ENCODE measurements at places on chromosomes 12 and 14.

GRCh38 chr12:122081083-122081696 is 2.6 kb downstream of the MLXIP start:
- DNase-seq, result no peak

- no peak for DNase-seq
These were observed 152.1 kb downstream of the GLT1D1 start for GRCh38 chr12:129005416-129005815.

- DNase-seq, result no peak
These were observed 80.8 kb downstream of the SLC35F4 start for GRCh38 chr14:57785058-57785457.

GRCh38 chr12:131194166-131194565 is 240.5 kb downstream of the ADGRD1 start:
- DNase-seq, result no peak

GRCh38 chr12:15225136-15225862 is 4.1 kb upstream of the RERG start:
- no peak for DNase-seq

- no peak for DNase-seq
These were observed 17.2 kb downstream of the CLEC2B start for GRCh38 chr12:9851927-9852326.

DNA sequence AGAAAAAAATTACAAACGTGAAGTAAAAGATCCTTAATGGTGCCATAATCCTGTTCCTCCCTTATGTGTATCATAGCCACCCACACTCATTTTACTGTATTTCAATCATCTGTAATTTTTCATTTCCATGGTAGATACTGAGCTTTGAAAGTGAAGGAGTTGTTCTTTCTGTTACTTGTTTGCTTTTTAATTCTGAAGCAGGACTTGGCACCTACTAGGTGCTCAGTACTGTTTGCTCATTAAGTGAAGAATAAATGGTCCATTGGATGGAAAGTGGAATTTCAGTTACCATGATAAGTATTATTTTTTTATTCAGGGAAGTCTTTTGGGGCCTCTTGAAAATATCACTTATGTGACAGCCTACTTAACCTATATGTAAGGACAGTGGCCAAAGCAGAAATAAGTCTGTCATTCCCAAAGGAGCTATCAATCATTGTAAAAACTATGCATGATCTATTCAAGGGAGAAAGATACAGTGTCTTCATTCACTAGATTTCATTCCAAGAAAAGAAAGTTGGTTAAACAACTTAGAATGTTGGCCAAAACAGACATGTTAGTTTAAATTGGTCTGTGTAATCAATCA is 1244.4 kb upstream of the SEL1L start:
- DNase-seq, result no peak

GRCh38 chr12:79402606-79403005 is 288.2 kb downstream of the PAWR start:
- no peak for DNase-seq

GRCh38 chr14:96130391-96130790 is 74.2 kb upstream of the BDKRB2 start:
- DNase-seq, result no peak

- DNase-seq, result no peak
These were observed 120.4 kb upstream of the TMCC3 start for GRCh38 chr12:94770791-94771190.

DNA sequence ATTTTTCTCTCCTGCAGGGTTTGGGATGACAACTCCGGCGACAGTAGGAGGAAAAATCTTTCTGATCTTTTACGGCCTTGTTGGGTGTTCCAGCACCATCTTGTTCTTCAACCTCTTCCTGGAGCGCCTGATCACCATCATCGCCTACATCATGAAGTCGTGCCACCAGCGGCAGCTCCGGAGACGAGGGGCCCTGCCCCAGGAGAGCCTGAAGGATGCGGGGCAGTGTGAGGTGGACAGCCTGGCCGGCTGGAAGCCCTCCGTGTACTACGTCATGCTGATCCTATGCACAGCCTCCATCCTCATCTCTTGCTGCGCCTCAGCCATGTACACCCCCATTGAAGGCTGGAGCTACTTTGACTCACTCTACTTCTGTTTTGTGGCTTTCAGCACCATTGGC is 72.3 kb upstream of the PSMC1 start:
- DNase-seq, result no peak

DNA sequence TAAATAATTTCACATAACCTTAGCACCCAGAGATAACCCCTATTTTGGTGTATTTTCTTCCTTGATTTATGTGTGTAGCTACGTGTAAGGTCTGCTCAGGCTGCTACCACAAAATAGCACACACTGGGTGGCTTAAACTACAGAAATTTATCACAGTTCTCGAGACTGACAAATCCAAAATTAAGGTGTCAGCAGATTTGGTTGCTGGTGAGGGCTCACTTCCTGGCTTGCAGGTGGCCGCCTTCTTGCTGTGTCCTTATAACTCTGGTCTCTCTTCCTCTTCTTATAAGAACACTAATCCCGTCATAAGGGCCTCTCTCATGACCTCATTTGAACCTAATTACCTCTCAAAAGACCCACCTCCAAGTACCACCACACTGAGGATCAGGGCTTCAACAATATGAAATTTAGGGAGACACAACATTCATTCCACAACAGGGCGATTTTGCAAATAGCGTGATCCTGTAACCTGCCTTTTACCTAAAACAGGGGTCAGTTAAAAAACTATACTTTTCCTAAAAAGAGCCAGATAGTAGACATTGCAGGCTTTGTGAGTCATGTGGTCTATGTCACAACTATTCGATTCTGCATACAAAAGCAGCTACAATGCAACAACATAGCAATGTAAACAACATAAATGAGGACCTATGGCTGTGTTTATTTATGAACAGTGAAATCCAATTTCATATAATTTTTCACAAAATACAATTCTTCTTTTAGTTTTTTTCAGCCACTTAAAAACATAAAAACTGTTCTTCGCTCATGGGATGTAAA is 371.7 kb downstream of the DPF3 start:
- no peak for DNase-seq

GRCh38 chr12:45986641-45987339 is 3.6 kb downstream of the SCAF11 start:
- no peak for DNase-seq

- no peak for DNase-seq
These were observed 18.0 kb upstream of the C2CD5 start for GRCh38 chr12:22562036-22563028.

DNA sequence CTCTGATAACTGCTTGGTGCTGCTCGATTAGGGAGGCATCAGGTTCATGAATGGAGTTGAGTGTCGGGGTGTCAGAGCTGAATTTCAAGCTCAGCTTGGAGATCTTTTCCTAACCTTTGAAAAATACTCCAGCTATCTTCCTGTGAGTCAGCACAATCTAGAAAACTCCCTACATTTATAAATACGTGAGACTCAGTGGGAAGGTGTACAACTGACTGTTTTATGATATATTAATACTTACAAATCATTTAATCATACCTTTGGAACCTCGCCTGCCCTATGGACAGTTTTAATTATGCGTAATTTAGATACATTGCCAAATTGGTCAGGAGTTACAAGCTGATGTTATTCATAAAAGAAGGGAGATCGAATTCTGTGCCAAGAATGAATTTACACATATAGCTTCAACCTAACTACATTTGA is 961 bp downstream of the CMAS start:
- no peak for DNase-seq

DNA sequence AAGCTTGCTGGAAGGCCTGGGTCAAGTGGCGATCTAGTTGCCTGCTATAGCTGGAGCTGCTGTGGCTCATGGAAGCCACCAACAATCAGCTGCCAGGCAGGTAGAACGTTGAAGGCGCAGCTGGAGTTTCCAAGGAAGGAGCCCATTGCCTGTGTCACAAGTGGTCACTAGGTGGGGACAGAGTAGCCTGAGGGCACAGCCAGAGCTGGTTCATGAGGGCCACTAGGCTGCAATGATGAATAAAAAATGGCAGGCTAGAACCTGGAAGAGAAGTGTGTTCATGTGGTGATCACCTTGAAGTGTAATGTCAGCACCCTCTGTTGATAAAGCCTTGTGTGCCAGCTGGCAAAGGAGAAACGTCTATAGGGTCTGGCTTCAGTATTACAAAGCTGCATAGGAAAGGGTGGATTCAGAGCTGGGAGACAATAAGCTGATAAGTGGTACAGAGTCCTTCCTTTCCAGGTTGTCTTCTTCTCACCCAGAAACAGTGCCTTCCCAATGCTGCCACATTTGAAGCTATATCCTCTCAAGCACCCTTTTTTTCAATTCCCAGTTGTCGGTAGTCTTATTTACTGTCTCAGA is 165.8 kb downstream of the EMP1 start:
- no peak for DNase-seq

DNA sequence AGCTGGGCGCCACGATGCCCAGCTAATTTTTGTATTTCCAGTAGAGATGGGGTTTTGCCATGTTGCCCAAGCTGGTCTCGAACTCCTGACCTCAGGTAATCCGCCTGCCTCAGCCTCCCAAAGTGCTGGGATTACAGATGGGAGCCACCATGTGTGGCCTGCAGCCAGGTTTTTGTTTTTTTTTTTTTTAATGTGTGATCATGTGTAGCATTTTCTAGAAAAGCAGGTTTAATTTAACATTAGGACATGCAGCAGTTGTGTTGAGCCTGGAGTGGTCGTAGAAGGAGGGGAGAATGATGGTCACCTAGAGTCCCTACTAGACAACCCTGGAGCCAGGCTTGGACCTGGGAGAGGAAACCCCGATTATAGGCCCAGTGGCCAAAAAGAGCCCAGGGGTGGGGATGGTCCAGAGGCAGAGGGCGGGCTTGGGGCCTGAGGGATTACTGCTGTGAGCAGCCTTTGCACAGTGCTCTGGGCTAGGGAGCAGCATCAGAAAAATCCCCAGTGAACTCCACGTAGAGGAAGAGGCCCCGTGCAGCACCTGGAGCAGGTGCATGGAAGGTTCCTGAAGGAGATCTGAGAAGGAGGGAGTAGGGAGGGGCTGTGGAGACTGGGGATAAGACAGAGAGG is 13.6 kb downstream of the DLK1 start:
- no peak for DNase-seq

DNA sequence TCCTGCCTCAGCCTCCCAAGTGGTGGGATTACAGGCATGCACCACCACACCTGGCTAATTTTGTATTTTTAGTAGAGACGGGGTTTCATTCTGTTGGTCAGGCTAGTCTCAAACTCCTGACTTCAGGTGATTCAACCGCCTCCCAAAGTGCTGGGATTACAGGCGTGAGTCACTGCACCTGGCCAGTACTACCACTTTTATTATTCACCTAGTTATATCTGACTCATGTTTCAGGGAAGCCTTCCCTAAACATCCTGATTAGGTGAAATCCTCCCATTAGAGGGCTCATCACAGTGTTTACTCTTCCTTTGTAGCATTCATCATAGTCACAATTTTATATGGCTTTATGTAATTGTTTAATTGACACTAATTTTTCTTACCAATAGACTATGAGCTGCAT is 295.3 kb upstream of the SOX5 start:
- no peak for DNase-seq

- DNase-seq, result no peak
These were observed 66.2 kb downstream of the NOC4L start for GRCh38 chr12:132210223-132211055.

DNA sequence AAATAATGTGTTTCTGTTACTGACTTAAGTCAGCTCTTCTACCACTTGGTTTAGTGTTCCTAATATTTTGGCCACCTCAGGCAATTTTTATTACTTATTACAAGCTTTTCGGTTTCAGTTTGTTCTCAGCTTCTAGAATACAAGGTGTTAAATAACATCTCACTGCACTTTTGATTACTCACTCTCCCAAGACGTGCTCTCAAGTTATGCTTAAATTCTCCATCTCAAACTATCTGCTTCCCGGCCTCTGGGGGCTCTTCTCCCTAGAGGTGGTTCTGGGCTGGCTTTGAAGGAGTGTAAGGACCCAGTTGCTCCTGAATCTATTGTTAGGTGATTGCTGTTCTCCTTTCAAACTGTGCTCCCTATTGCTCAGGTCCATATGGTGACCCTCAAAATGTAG is 193.9 kb upstream of the DDHD1 start:
- no peak for DNase-seq

DNA sequence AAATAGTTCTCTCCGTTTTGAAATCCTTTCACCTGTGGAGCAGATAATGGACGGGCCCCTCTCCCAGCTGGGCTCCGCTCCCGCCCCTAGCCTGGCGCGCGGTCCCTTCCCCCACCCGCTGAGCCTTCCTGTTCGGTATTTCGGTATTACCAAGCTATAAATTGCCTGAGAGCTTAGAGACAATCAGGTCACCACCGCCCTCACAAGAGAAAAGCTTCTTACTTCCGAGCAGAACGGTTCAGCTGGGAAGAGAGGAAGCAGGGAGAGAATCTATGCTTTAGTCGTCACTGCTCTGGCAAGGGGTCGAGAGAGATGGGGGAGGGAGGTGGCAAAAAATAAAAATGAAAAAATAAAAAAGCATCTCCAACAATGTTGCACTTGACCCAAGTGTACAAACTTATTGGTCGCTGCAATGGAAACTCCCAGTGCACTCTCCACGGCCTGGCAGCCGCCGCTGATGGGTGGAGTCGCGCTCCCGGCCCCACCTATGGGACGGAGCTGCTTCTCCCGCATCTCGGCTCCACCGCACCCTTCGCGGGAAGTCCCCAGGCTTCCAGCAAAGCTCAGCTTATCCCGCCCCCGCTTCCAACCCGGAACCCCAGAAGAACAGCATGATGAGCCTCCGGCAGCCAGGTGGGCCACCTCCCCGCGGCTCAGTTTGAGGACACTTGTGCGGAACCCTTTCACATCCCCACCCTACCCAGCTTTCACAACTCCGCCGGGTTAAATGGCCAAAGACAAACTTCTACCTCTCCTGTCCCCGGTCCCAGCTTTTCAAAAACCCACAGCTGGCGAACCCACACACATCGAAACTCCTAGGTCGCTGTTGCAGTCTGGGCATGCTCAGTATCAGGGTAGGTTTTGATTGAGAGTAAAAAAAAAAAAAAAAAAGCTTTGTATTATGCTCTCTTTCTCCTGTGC is 832 bp upstream of the SYT1 start:
- no peak for DNase-seq

GRCh38 chr12:53174881-53175491 is 5.5 kb upstream of the ZNF740 start:
- DNase-seq, result no peak

GRCh38 chr12:49866859-49867569 is 24.1 kb upstream of the BCDIN3D start:
- peak; percentile 57 for DNase-seq

DNA sequence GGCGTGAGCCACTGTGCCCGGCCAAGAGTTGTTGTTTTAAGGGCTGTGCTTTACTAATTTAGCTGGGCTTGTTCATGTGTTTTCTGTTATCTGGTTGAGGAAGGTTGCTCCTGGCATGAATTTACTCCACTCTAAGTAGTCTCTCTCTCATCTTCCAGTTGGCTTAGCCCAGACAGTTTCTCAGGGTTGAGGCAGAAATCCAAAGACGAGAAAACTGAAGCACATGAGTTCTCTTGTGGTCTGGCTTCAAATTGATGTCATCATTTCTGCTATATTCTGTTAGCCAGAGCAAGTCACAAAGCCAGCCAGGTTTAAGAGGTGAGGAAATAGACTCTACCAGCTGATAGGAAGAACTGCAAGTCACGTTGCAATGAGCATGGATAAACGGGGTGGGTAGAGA is 57.9 kb downstream of the E2F7 start:
- no peak for DNase-seq

DNA sequence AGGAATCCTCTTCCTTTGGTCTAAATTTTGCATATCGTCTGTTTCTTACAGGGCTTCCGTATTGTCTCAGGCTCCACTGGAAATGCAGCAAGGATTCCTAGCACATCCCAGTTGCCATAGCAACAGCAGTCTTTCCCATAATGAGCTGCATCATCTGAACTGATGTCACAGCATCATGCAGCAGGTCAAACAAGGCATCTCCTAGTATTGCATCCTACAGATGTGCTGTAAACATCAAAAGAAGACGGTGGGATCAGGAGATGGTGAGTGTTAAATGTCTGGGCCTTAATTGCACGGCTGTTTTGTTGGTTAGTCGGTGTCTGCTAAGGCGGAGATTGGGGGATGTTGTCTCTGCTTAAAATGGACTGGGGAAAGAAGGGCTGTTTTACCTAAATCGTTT is at the start of gene AKAP6:
Gene AKAP6 (plus strand): TSS at position 153 of the 400 bp plus-strand sequence. CDS start 104,196 bp downstream, outside the sequence.
- no peak for DNase-seq
